ENCODE measurements at places on chromosomes 5 and 9. TPM values are rescaled to one million over a fixed set of nuclear protein-coding genes. Genes with fewer than 3 reads are reported as not detected.

GRXCR2 gene
- total RNA-seq = not detected

PTPRD gene
- total RNA-seq = 0.37 TPM

DNA sequence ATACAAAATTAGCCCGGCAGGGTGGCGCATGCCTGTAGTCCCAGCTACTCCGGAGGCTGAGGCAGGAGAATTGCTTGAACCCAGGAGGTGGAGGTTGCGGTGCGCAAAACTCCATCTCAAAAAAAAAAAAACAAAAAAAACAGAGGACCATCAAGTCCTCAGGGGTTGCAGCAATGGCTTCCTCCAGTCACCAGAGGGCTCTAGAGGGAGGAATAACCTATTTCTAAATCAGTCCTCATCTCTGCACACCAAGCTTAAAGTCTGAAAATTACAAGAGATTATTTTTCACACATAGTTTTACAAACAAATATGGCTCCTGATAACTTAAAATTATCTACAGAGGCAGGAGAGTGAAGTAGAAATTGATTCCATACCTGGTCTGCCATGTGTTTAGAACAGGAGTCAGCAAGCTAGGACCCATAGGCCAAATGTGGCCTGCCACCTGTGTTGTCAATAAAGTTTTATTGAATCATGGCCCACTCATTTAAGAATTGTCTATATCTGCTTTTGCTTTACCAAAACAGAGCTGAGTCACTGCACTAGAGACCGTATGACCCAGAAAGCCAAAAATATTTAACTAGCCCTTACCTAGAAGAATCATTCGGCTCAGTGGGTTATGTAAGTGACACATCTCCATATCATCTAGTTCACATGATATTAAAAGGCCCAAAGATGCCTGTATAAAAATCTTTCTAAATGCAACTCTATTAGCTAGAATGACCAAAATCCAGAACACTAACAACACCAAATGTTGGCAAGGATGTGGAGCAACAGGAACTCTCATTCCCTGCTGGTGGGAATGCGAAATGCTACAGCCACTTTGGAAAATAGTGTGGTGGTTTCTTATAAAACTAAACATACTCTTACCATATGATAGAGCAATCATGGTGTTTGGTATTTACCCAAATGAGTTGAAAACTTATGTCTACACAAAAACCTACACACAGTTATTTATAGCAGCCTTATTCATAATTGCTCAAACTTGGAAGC lies 207.7 kb downstream of the FRMD3 start:
- DNase-seq = no peak

DNA sequence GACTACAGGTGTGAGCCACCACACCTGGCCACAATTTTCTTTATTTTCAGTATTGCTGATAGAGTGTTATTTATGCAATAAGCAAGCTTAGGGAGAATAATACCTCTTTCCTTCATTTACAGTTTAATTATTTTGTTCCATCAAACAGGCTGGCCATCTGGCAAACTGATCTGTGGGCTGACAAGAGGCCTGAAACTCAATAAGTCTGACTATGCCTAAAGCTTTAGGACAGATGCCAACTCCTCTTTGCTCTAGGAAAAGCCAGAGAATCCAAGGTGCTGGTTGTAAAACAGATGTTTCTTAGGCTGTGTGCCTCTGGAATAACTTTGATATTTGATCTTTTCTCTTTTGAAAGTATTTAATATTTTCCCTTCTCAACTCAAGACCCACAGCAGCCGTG lies 98.4 kb downstream of the TARS1 start:
- DNase-seq = no peak
